ENCODE measurements at places on chromosomes 6 and 20. TPM values are rescaled to one million over a fixed set of nuclear protein-coding genes. Genes with fewer than 3 reads are reported as not detected.

Gene GPR6
- total RNA-seq = not detected

Gene FOXA2
- total RNA-seq = not detected

Gene SLPI
- not detected for total RNA-seq

Gene FAM217A
- total RNA-seq = not detected

Gene DDX43
- 0.81 TPM for total RNA-seq

Gene MICA
- total RNA-seq = 39.0 TPM

Gene GRM1
- not detected for total RNA-seq

Gene HMGCLL1
- total RNA-seq = not detected

Gene SERINC3
- 70.6 TPM for total RNA-seq

Gene PRPF6
- 36.8 TPM for total RNA-seq

Gene DDR1
- 36.5 TPM for total RNA-seq

Gene DDX27
- 16.4 TPM for total RNA-seq

Gene MYLK4
- total RNA-seq = 0.97 TPM

Gene HDGFL1
- total RNA-seq = not detected

Gene OR2J3
- total RNA-seq = not detected

Gene SPEF1
- total RNA-seq = not detected

Gene RIPK1
- 13.4 TPM for total RNA-seq

Measured in cardiac atrium fibroblast (primary cell).